Globus pallidus (tissue), 1 donor: ENCODE measurements at places on chromosomes 4 and X.

DNA sequence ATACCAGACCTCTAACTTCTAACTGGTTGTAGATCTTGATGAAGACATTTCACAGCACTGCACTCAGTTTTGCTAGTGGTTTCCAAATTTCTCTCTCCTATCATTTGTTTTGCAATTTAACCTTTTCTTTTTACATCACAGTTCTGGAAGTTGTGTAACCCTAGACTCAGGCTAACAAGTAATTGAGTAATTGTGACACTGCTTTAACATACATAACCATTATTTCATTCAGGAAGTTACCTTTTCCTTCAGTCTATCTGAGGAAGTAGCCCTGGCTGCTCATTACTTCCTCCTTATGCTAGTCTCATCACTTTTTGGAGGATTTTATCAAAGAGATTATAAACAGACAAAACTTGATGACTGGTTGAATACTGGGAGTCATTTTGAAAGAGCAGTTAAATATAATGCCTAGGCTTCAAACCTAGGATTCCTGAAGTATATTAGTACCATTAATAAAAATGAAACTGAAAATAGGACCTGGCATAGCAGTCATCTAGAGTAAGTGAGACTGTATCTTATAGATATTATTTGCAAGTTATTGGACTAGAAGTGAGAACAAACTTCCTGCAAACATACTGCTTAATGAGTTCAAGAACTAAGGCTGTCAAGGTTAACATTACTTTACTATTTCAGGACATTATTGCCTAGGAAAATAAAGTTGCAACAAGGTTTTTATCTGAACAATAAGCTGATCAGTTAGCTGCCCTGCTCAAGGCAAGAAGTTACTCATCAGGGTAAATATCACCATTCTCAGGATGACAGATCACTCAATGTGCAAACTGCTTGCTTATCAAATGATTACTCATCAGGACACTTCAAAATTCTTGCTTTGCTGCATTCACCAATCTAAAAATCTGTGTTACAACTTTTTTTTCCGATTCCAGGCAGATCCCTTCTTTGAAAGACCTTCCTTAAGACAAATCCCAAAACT is 25.6 kb upstream of the TEX13C start:
- no peak for DNase-seq

DNA sequence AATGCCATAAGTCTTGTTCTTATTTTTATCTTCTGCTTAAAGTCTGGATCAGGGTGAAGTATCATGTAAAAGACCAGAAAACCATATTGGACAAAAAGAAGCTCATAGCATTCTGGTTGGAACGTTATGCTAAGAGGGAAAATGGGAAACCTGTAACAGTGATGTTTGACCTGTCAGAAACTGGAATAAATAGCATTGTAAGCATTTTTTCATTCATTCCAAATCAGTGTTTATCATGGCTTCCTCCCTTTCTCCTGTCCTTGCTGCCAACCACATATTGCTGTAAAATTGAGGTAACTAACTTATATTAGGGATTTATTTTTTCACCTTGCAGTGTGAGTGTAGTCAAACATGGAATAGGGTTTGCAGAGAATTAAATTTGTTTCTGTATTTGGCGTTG is 23.8 kb downstream of the MOSPD2 start:
- DNase-seq: no peak

GRCh38 chr4:41991916-41992767 is 1.8 kb downstream of the SLC30A9 start:
- no peak for DNase-seq

GRCh38 chr4:131459430-131460101 is 1689.5 kb upstream of the PCDH10 start:
- no peak for DNase-seq
